Stimulated activated CD8-positive, alpha-beta memory T cell treated with anti-CD3 and anti-CD28 coated beads, Interleukin-2, amount 100 ng/mL, for 1 hour (primary cell): ENCODE measurements at places on chromosomes 7 and 10.

- no peak for DNase-seq
Observed at GRCh38 chr10:51342381-51342780, 268.1 kb downstream of the PRKG1 start.

DNA sequence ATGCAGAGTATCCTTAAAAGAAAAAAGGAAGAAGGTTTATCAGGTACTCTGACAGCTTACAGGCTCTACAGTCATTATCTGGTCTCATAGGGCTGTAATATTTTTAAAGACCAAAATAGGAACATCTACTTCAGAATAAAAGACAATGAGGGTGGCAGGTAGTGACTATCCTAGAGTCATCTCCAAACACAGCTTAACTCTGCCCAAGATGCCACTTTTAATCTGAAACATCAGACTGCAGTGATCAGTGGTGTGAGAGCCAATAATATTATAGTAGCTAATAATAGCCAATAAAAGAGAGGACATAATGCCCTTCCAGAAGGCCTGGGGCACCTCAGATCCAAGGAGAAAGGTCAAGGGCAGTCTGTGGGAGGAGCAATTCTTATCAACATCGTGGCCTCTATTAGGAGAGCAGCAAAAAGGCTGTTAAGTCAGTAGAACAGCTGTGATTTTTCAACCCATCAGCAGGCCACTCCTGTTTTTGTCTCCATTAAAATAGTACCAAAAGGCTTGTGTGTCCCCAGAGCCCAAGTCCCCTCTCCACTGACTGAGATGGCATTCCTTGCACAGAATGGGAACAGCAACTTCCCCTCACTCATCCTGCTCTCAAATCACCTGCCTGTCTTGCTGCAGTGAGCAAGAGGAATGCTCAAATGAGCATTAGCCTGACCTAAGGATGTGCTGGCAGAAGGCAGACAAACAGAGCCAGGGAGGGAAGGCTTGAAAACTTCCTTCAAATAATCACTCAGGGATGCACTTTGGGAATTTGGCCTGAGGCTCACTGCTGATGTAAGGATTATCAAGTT, 20.7 kb upstream of the SPOCK2 start:
- no peak for DNase-seq

- no peak for DNase-seq
Observed at GRCh38 chr7:3027005-3027845, 16.4 kb downstream of the CARD11 start.

- no peak for DNase-seq
Observed at GRCh38 chr7:70446448-70447143, 685.3 kb upstream of the GALNT17 start.

DNA sequence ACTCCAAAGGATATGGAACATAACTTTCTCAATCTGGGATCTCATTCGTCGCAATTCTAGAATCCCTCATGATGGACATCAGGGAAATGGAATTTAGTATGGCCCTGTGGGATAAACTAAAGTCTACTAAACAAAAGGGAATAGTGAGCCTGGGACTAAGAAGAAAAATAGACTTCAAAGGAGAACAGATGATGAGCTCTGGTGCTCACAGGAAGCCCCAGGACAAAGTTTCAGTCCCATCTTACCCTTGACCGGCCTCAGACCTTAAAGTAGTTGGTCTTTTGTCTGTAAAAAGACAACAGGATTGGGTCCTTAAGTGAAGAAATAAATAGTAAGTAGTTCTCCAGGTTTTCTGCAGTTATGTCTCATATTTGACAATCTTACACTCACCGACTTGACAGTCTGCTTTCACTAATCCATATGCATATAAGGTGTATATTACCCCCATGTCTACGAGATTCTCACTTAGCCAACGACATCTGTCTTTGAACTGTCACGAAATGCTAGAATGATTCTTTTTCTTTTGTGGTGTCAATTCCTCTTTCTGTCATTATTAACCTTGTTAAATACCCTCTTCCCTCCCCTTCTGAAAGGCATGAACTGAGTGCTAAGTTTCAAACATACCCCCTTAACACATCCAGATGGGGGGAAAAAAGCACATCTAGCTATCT, 10.9 kb upstream of the IKZF1 start:
- DNase-seq = no peak

- no peak for DNase-seq
Observed at GRCh38 chr7:1419688-1420087, 39.6 kb downstream of the MICALL2 start.

GRCh38 chr7:33745934-33746333, 159.4 kb upstream of the BMPER start:
- no peak for DNase-seq

DNA sequence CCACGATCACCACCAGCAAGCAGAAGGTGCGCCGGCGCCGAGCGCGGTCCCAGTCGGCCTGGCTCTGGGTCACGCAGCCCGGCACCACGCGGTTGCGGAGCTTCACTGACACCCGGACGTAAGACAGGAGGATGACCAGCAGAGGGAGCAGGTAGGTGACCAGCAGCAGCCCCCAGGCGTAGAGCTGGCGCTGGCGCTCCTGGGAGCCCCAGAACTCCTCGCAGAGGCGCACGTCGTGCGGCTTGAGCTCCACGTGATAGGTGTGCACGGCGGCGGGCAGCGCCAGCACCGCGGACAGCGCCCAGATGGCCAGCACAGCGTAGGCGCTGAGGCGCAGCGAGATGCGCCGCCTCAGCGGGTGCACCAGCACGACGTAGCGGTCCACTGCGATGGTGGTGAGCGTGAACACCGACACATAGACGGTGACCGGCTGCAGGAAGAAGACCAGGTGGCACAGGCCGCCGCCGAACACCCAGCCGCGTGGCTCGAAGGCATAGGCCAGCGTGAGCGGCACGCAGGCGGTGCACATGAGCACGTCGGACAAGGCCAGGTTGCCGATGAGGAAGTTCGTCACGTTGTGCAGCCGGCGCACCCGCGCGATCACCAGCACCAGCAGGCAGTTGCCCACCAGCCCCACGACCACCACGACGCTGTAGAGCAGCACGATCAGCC, 920 bp downstream of the PRLHR start:
- DNase-seq = no peak

DNA sequence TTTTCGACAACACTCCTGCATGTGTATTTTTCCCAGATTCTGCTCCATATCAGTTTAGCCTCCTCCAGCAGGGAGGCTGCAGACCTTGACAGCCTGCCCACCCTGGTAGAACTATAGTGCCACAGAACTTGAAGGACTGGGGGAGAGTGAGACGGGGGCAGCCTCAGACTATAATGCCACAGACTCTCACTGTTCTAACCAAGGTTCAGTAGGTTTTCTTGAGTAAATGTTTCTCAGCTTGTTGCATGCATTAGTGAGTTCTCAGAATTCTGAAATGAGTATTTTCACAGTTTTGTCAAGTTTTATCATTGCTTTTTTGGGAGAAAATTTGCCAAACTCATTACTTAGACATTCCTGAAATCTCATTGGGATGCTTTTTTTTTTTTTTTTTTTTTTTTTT, 95.9 kb downstream of the ZNRF2 start:
- DNase-seq = no peak

DNA sequence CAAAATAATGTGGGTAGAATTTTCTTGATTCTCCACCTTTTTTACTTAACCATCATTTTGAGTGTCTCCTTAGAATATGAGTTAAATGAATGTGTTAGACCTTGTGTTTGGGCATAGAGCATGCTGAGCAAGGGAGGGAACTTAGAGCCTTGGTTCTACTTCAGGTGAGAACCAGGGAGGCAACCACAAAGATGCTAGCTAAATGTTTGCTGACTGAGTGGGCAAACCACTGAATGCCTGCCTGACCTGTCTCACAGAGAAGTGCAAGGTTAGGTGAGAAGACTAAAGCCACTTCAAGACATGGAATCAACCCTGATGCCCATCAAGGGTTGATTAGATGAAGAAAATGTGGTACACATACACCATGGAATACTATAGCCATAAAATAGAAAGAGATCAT, 242.6 kb upstream of the ZNF32 start:
- no peak for DNase-seq

GRCh38 chr7:105978035-105978434, 15.0 kb downstream of the CDHR3 start:
- DNase-seq = no peak

DNA sequence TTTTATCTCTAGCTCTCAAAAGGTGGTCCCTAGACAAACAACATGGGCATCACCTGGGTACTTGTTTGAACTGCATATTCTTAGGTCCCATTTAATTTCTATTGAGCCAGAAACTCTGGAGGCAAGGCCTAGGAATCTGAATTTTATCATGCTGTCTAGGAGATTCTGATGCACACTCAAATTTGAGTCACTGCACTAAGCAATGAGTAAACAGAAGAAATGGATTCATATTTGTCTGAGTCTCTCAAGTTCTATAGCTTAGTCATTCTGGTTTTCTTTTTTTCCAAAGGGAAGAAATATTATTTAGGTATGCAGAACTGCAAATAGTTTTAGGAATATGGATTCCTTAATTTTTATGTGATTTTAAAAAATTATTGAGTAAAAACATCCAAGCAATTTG, 185.5 kb downstream of the SEMA3A start:
- no peak for DNase-seq

GRCh38 chr10:71493741-71494140, 97.0 kb downstream of the CDH23 start:
- DNase-seq = no peak

GRCh38 chr10:62095181-62096122, 173.2 kb downstream of the RTKN2 start:
- DNase-seq = no peak

GRCh38 chr7:2886900-2887299, 42.8 kb upstream of the GNA12 start:
- no peak for DNase-seq

GRCh38 chr7:37741776-37742175, 58.2 kb downstream of the GPR141 start:
- no peak for DNase-seq

- no peak for DNase-seq
Observed at GRCh38 chr10:14707481-14707880, 67.2 kb downstream of the FAM107B start.

- no peak for DNase-seq
Observed at GRCh38 chr10:21352886-21353285, 172.6 kb downstream of the SKIDA1 start.

GRCh38 chr7:73840715-73841379, 1.5 kb downstream of the METTL27 start:
- DNase-seq = no peak

DNA sequence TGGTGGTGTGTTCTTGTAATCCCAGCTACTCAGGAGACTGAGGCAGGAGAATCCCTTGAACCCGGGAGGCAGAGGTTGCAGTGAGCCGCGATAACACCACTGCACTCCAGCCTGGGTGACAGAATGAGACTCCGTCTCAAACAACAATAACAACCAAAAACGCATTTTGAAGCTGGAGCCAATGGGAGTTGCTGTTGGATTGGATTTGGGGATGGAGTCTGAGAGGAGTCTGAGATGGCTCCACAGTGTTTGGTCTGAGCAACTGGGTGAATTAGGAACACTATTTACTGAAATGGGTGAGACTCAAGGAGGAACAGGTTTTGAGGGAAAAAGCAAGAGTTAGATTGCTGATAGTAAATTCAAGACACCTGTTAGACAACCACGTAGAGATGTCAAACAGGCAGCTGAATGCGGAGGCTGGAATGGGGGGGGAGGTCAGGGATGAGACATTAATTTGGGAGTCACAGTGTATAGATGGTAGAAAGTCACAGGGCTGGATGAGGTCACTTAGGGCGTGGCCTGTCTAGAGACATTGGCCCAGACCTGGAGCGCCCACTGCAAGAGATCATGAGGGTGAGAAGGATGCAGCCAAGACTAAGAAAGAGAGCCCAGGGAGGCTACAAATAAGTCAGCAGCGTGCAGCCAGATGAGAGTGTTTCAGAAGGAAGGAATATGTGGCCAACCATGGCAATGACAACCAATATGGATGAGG, 56.4 kb downstream of the CYCS start:
- no peak for DNase-seq

- peak; percentile 32 for DNase-seq
Observed at GRCh38 chr7:30478349-30479201, at the start of gene NOD1. TSS of gene NOD1 (minus strand) at chr7:30478784. CDS start at chr7:30456921, 21,863 bp downstream.

DNA sequence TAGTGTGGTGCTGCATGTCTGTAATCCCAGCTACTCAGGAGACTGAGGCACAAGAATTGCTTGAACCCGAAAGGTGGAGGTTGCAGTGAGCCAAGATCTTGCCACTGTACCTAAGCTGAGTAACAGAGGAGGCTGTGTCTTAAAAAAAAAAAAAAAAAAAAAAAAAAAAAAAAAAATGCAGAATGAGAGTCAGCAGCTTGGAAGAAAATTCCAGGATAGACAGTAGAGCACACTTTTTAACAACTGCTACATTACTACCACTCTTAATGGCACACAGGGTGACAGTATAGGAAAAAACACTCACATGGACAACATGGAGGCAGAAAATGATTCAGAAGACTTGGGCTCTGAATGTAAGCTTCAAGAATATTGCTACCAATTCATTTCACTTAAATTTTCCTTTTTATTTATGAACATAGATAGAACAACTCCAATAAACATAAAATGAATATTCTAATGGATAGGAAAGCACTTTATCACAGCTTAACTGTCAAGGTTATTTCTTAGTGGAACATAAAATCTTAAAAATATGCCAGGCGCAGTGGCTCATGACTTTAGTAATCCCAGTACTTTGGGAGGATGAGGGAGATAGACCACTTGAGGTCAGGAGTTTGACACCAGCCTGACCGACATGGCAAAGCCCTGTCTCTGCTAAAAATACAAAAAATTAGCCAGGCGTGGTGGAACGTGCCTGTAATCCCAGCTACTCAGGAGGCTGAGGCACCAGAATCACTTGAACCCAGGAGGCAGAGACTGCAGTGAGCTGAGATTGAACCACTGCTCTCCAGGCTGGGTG, 31.5 kb downstream of the CHCHD3 start:
- DNase-seq = no peak
